ENCODE measurements at places on chromosomes 3 and 15. TPM values are rescaled to one million over a fixed set of nuclear protein-coding genes. Genes with fewer than 3 reads are reported as not detected.

- H3K27ac ChIP-seq = no peak overlapping the region
- H3K4me1 ChIP-seq = no peaks in the 10 kb centered on the region
- no peak for DNase-seq
- H3K27me3 ChIP-seq = no peaks in the 10 kb centered on the region
- H3K4me3 ChIP-seq = peak overlapping the region; percentile 70
Measured at GRCh38 chr3:44476963-44477311, 533 bp downstream of the ZNF445 start.

- no peak for DNase-seq
- H3K36me3 ChIP-seq = no peaks in the 10 kb centered on the region
- H3K27me3 ChIP-seq = peaks cover 1% of the 10 kb centered on the region
- peaks cover 5% of the 10 kb centered on the region for H3K4me1 ChIP-seq
- no peak overlapping the region for H3K27ac ChIP-seq
Measured at GRCh38 chr3:19711160-19711782, 222.7 kb downstream of the EFHB start.

DNA sequence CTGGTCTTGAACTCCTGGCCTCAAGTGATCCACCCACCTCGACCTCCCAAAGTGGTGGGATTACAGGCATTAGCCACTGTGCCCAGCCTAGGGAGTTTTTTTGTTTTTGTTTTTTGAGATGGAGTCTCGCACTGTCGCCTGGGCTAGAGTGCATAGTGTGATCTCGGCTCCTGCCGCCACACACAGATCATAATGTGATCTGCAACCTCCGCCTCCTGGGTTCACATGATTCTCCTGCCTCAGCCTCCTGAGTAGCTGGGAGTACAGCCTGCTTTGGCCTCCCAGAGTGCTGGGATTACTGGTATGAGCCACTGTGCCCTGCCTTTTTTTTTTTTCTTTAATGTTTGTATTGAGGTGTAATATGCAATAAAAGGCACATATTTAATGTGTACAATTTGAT, 78.2 kb downstream of the SMAD3 start:
- no peak overlapping the region for H3K27ac ChIP-seq
- no peaks in the 10 kb centered on the region for H3K36me3 ChIP-seq
- no peak for DNase-seq
- H3K4me3 ChIP-seq = no peak overlapping the region
- peaks cover 36% of the 10 kb centered on the region for H3K4me1 ChIP-seq
- no peaks in the 10 kb centered on the region for H3K27me3 ChIP-seq

Gene C3orf62
- total RNA-seq = 3.2 TPM

Gene CASR
- 0.58 TPM for total RNA-seq

Measured in H1 (cell line).